ENCODE measurements at places on chromosomes 4 and X.

DNA sequence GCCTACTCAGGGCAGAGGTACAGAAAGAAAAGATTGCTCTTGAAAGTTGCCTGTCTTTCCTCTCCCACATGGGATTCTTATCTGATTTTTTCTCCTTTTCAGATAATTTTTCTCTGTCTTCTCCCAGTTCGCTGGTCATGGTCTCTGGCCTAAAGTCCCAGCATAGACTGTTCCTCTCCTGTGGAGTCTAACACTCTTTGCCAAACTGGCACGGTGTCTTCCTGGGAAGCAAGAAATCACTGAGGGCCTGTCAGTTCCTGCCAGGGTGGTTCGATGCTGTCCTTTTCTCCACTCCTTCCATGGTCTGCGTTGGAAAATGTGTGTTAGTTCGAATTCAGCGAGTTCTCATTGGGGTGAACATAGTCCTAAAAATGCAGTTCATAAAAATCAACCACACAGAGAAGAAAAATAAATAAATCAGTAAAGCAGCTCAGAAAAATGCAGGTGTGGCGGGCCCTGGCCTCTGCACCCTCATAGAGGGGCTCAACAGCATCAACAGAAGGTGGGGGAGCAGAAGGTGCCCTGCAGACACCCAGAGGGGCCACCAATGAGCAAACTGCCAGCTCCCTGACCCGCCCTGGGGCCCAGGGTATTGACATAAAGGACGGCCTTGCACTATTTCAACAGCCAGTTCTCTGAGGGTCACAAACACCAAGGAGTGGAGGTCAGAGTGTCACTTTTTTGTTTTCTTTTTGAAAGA is 2.1 kb downstream of the RGN start:
- no peak for DNase-seq

DNA sequence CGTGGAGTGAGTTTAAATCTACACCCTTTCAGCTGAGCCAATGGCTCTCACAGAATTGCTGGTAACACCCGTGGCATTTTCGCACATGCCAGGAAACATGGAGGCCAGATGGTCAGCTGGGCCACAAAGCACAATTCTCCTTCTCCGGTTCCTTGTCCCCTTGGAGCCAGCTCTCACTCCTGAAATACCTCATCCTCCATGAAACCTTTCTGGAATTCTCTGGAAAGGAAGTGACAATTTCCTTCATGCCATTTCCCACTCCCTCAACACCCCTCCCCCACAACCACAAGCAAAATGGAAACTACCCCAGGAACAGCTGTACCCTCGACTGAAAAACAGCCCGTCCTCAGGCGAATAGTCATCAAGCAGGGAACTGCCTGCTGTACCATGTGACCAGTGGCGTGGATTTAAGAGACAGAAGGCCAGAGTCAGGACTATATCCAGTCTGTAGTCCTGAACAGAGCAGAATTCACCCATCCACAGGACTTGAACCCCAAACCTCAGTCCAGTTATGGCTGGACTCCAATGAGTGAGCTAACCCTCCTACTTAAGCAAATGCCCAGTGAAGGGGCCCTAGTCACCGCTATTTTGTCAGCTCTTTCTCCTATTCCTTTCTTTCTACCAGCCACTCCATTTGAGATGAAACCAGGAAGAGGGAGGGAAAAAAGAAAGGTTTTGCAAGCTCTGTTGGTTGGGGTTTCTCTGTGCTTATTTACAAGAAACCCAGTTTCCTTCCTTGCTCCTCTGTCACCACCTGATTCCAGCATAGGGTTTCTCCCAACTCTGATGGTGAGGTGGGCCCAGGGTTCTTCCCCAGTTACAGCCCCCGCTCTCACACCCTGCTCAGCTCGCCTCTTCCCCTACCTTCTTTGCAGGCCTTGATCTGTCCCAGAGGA is 24.5 kb downstream of the ELF4 start:
- DNase-seq, result no peak

DNA sequence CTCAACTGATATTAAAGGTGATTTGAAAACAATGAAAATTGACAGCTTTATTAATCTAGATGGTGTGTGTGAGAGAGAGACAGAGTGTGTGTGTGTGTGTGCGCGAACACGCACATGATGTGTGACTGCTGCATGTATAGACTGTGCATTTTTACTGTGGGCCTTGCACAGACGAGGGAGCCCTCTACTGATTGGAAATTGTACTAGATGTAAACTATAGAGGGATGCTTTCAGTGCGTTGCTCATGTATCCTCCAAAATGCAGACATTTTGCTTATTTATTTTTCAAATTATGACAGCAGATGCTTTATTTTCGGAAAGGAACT is 168.4 kb upstream of the GK2 start:
- no peak for DNase-seq

GRCh38 chr4:118260309-118260708 is 92.5 kb downstream of the PRSS12 start:
- no peak for DNase-seq

- DNase-seq, result no peak
Measured at GRCh38 chr4:75634281-75634680, 4.0 kb upstream of the CDKL2 start.

DNA sequence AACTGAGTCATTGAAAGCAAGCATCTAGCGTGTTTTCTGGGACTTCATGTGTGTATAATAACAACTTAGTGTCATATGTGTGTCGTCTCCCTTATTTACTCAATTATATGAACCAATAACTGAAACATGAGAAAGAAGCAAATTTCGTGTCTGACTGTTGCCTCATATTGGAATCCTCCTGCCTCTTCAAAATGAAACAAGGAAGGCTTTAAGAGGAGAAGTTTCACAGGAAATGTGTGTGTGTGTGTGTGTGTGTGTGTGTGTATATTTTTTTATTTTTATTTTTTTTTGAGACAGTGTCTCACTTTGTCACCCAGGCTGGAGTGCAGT is 145.8 kb upstream of the SFRP2 start:
- no peak for DNase-seq

GRCh38 chr4:76605099-76605563 is 170.1 kb downstream of the SHROOM3 start:
- no peak for DNase-seq

DNA sequence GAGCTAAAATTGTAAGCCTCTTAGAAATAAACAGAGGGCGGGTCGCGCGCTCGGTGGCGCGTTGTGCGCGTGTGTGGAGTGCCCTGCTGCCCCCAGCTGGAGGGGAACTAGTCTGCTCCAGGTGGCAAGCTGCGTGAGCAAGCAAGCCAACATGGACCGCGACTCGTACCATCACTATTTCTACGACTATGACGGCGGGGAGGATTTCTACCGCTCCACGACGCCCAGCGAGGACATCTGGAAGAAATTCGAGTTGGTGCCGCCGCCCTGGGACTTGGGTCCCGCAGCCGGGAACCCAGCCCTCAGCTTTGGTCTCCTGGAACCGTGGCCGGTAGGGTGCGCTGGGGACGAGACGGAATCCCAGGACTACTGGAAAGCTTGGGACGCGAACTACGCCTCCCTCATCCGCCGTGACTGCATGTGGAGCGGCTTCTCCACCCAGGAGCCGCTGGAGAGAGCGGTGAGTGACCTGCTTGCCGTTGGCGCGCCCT is 66.1 kb downstream of the DNAAF6 start:
- peak; percentile 2 for DNase-seq

Measured in stimulated activated CD4-positive, alpha-beta T cell treated with anti-CD3 and anti-CD28 coated beads, Interleukin-4, amount 100 ng/mL, for 1 hour (primary cell).